ENCODE measurements at places on chromosomes 4 and X.
A peak's percentile ranks its signal among the peaks of the same experiment; 100 is the strongest.

- DNase-seq: no peak
Measured at GRCh38 chr4:140240237-140240636, 86.3 kb upstream of the MAML3 start.

DNA sequence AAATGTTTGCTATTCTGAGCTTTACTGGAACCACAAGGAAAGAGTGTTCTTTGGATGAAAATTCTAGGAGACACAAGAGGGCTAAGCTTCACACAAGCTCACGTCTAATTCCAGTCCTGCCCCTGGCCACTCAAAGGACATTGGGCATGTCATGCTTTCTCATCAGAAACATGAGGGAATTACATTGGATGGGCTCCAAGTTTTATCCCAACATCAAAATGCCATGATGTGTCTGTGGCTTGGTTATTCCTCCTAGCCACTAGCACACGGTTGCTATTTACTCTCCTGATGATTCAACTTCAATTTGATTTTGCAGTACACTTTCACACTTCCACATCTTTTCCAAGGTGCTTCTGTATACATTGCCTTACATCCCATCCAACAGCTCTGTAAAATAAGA lies 149.6 kb upstream of the FAM9B start:
- DNase-seq: no peak

DNA sequence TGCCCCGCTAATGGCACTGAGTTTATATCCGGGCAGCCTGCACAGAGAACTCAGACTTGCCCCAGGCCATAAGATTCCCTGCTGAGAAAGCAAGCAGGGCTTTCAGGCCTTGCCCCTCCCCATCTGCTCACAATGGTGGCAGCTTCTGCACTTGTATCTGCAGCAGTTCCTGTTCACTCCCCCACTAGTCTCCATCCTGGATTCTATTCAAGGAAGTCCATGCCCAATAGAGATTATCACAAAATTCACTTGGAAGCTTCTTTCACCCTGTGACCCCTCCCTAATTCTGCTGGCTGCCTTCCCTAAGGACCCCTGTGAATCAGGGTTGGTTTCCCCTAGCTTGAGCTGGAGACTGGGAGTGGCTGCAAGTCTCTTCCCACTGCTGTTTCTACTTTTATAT lies 34.5 kb upstream of the UCP1 start:
- no peak for DNase-seq

- DNase-seq: no peak
Measured at GRCh38 chr4:7818399-7818911, 121.2 kb downstream of the AFAP1 start.

DNA sequence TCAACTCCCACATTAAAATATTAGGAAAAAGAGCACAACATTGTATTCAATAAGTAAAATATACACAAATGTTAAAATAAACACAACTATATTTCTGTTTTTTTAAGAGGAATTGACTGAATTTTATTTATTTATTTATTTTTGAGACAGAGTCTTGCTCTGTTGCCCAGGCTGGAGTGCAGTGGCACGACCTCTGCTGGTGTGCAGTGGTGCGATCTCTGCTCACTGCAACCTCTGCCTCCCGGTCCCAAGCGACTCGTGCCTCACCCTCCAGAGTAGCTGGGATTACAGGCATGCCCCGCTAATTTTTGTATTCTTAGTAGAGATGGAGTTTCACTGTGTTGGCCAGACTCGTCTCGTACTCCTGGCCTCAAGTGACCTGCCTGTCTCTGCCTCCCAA lies 31.4 kb downstream of the TEX13A start:
- no peak for DNase-seq

DNA sequence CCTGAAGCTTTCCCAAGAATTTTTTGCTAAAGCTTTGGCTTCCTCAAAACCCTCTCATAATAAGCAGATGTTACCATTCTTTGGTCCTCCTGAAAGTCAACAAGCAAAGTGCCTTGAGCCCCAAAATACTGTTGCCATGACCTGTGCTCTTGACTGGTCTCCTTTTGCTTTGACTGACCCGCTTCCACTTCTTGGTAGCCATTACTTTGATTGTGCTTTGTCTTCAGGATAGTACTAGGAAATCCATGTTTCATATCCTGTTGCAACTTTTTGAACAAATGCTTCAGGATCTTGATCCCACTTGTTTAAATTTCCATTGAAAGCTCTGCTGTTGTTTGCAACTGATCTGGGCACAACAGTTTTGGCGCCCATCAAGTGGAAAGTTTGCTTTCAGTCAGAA lies 6.9 kb upstream of the OTOP1 start:
- no peak for DNase-seq

GRCh38 chr4:86816501-86817273 lies 32.5 kb downstream of the SLC10A6 start:
- DNase-seq: no peak

DNA sequence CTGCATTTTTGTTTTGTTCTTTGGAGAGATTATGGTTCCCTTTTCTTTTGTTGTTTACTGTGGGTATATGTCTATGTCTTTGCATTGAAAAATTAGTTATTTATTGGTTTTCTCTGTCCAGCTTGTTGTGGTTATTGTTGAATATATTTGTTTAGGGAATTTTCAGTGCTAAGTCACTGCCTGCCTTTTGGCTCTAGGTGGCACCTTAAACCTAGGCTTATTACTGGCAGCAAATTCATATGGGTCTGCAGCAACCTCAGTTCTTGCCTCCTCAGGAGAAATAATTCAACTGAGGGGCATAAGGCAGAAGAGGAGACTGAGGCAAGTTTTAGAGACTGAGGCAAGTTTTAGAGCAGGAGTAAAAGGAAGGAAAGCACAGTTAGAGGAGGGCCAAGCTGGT lies 1157.3 kb upstream of the AGA start:
- DNase-seq: no peak

DNA sequence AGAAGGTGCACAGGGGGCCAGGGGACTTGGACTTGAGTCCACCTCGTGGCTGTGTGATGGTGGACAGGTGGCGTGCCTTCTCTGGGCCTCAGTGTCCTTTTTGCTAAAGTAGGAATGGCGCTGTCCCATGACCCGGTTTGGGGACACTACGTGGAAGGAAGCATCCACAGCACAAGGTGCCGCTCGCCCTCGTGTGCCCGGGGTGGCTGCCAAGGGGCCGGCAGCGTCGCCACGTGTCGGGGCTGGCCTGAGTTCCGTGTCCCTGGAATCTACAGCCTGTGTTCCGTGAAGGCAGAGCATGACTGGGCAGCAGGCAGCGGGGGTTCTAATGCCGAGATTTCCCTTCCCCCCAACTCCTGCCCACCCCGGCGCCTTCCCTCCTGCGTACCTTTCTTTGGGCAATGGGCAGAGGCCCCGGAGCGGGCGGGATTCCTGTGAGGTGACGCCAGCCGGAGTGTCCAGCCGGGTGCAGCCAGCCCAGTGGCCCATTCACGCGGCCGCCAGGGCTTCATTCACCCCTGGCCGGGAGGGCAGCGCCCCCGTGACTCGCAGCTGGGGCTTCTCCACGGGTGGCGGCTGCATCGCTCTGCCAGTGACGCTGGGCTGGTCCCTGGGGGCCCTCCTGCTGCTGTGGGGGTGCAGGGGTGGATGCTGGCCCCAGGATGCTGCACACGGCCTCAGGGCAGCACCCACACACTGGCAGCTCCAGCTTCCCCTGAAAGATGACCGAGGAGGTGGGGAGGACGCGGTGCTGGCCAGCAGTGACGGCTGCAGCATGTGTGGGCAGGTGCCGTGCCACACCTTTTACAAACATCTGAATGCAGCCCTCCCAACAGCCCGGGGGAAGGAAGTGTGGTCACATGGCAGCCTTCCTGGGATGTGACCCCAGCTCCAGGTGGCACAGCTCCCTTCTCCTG lies 21.2 kb downstream of the DOK7 start:
- no peak for DNase-seq

DNA sequence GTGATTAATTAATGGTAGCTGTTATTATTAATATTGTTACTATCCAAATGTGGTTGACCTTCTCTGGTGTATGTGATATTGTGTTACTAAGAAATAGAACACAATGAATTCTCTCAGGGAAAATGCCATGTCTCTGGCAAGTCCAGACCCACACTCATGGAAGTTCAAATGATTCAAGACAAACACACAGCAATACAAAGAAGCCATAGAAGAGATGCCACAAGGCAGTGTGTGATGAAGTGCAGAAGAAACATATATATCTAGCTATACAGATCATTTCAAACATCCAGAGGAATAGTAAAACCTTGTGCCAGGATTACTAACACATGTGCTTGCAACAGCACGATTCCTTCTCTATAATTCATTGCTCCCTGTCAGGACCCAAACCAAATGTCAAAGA lies 93.1 kb upstream of the SOD3 start:
- DNase-seq: no peak

GRCh38 chr4:36054694-36055422 lies 189.5 kb downstream of the ARAP2 start:
- DNase-seq: no peak

DNA sequence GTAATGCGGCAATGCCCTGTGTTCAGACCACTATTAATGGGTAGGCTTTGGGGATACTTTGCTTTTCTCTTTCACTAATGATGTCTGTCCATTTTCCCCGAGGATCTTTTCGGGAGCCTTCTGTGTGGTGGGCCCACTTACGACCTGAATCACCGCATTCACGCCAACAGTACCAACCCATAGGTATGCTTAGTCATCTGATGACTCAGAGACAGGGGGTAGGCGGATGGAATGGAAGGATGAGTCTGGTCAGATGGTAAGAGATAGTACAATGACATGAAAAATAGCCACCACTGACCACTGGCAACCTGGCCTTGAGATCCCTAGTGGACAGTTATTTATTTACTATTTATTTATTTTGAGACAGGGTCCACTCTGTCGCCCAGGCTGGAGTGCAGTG lies 76.0 kb upstream of the DHRSX start:
- DNase-seq: no peak

DNA sequence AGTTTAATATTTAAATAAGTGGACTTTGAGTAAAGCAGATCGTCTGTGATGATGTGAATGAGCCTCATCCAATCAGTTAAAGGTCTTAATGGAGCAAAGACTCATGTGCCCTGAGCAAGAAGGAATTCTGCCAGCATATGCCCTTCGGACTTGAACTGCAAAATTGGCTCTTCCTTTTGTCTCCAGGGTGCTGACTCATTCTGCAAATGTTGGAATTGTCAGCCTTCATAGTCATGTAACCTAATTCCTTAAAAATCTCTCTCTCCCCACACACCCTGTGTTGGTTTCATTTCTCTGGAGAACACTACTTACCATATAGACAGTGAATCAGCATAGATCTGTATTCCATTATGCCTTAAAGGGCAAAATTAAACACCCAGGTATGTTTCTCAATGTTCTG lies 609.8 kb upstream of the GALNTL6 start:
- no peak for DNase-seq

DNA sequence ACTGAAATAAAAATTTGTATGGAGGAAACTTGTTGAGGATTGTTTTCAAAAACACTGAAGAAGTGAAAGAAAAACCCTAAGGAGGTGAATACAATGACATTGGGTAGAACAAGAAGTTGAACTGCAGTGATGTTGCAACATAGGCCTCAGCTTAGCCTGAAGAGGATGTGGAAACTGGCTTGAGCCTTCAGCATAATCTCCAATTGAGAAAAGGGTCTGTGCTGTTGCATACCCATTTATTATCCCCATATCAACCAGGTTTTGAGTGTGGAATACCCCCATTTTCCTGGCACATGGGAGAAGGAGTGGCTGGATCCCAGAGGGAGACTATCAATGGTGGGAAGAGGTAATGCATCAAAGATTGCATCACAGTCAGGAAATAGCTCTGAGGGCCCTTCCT lies 695.0 kb upstream of the HS3ST1 start:
- DNase-seq: peak; percentile 77

Data from HL-60 (cell line).